Amygdala (tissue), 56 donors: ENCODE measurements at places on chromosomes 7 and 10.

GRCh38 chr10:43053825-43054224 is 23.0 kb upstream of the RET start:
- DNase-seq = no peak

GRCh38 chr7:45080265-45080957 is 8.4 kb downstream of the NACAD start:
- DNase-seq = no peak

DNA sequence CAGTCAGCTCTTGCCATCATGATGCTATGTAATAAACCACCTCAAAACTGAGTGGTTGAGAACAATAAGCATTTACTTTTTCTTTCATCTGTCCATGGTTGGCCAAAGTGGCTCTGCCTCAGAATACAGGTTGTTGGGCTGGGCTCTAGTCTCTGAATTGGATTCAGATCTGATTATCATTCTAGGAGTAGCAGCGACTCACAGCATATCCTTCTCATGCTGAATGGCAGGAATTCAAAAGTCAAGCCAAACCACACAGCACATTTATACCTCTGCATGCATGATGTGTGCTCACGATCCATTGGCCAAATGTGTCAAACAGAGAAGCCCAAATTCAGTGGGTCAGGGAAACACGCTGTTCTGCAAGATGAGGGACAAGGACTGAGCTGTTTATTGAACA is 13.6 kb upstream of the GALNT11 start:
- no peak for DNase-seq

- no peak for DNase-seq
Measured at GRCh38 chr10:127303105-127303504, 106.7 kb upstream of the INSYN2A start.

- DNase-seq = no peak
Measured at GRCh38 chr10:117071286-117072050, 66.5 kb upstream of the SHTN1 start.

GRCh38 chr10:122147663-122148062 is 123.4 kb upstream of the BTBD16 start:
- DNase-seq = no peak

GRCh38 chr10:63376560-63377304 is 89.0 kb downstream of the JMJD1C start:
- DNase-seq = no peak

DNA sequence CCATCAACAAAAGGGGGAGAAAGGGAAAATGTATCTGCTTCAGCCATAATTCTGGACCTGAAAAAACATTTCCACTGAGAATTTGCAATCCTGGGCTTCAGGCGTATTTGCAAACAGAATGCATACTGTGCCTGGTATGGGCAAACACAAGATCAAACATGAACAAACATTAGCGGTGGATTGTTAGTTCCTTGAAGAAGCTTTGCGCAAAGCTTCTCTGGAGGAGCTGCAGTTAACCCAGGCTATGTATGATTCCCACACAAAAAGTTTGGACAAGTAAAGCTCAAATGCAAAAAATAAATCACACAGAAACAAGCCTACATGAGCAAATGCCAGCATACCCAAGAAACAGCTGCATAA is 20.4 kb upstream of the HILPDA start:
- DNase-seq = no peak

DNA sequence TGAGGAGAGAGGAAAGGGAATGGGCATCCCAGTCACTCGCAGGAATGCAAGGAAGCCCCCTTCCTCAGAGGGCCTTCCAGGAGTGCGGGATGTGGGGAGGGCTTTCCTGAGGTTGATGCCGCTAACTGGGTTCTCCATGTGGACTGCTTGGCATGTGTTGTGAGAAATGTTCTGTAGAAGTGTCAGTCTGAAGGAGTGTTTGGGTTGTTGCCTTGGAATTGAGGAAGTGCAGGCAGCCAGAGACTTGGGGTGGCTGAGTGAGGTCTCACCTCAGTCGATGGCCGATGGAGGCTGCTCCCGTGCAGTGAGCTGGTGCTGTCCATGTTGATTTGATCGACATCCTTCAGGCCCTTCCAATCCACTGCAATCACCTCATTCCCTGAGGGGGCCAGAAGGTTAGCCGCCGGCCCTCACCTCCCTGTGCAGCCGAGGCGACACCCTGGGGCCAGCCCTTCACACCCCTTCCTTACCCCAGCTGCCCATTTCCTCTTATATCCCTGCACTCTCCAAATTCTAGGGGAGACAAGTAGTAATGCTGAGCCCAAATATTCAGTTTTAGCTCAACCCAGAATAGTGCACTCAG is 2.7 kb downstream of the FAM131B start:
- DNase-seq = no peak

DNA sequence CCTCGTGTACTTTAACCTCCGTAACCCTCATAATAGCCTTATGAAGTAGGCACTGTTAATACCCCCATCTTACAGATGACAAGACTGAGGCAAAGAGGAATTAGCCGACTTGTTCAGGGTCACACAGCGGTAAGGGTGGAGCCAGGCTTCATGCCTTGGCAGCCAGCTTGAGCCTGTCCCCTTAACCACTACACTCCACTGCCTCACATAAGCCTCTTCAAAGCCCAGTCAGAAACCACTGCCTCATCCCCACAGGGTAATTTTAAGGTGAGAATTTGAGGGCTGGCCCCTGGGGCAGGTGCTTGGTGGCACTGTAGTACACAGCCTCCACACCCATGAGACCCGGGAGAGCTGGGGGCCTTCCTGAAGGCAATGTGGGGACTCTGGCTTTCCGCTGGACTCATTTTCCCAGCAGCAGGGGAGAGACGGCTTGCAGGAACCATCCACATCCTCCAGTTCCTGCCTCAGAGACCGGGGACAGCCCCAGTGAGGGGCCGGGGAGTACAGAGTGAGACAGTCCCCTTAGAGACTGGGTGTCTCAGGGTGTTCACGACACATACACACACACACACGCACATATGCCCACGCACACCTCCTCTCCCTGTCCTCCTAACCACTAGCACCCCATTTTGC is 7.6 kb upstream of the C10orf105 start:
- DNase-seq = no peak

- no peak for DNase-seq
Measured at GRCh38 chr7:112176693-112177415, 29.3 kb downstream of the DOCK4 start.

- no peak for DNase-seq
Measured at GRCh38 chr10:29249018-29249417, 39.9 kb upstream of the LYZL1 start.

DNA sequence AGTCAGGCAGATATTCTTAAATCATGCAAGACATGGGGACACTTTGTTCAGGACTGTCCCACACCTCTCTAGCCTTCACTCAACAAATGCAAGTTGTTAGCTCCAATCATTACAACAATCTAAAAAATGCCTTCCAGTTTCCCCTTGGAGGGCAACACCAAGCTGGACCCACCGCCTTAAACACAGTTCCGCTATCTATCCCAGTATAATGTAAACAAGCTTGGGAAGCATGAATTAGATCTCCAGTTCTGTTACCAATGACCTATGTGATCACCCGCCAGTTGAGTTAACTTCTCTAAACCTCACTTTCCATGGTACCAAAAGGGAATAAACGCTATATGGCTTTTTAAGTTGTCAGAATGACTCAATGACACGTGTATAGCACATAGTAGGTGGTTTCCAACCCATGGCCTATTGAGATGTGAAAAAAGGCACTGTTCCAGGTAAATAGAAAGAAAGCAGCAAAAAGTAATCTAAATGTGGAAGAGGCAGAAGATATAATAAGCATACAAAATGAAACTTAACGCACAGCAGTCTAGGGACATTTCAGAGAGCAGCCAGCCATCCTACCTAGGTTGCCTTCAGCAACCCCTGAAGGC is 2.4 kb upstream of the REEP3 start:
- DNase-seq = no peak

GRCh38 chr7:66741710-66742049 is 1.1 kb downstream of the RABGEF1 start:
- DNase-seq = no peak

DNA sequence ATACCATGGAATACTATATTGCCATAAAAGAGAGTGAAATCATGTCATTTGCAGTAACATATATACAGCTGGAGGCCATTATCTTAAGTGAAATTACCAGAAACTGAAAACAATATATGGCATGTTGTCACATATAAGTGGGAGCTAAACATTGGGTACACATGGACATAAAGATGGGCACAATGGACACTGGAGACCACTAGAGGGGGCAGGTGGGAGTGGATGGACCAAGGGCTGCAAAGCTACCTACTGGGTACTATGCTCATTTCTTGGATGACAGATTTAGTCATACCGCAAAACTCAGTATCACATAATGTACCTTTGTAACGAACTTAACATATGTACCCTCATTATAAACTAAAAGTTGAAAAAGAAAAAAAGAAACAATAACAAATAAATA is 1167.6 kb downstream of the NXPH1 start:
- no peak for DNase-seq

DNA sequence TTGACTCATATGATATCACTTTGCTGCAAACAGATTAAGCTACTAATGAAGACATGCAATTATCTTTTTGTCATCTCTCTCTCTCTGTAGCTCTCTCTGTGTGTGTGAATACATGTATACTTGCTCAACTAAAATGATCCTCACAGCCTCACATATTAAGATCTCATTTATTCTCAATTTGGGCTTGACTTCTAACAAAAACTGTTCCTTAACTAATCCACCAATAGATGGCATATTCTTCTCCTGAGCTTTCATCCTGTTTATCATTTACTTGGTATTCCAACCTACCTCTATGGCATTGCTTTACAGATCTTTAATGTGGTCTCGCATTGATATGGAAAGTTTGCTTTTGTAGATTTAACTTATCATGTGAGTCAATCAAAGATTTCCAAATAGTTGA is 540.4 kb downstream of the CNTNAP2 start:
- DNase-seq = no peak

- no peak for DNase-seq
Measured at GRCh38 chr10:130895161-130895560, 416.4 kb downstream of the TCERG1L start.

GRCh38 chr7:5232874-5233273 is 42.8 kb downstream of the WIPI2 start:
- DNase-seq = no peak

DNA sequence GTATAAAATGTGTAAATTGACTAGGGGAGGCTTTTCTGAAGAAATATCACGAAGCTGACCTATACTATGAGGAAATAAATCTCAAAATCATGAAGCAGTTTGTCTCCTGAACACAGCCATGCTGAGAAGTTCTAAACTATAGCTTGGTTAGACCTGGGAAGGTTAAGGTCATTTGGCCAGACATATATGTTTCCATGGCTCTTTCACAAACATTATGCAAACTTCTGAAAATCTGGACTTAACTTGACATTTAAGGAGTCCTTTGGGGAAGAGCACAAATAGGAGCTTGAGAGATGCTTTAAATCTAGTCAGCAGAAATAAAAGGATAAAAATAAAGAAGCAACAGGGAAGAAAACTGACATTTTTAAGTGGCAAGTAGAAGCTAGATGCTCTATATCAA is 115.9 kb upstream of the MEOX2 start:
- no peak for DNase-seq

- DNase-seq = no peak
Measured at GRCh38 chr10:129811208-129811607, 152.9 kb downstream of the EBF3 start.

DNA sequence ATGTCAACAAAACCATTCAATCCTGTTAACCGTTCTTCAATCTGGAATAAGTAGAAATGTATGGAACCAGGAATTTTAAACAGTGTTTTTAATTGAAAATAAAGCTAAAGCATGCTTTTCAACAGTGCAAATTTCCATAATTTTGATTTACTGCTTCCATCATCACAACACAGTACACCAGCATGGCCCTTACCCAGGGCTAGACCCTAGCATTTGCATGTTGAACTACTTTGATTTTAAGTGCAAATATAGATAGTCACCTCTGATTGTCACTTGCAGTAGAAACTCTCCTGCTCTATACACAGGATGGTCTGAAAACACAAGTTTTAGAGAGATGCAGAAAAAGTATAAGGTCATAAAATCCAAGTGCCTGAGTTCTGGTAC is 12.1 kb downstream of the SKIDA1 start:
- no peak for DNase-seq

GRCh38 chr10:78931321-78932053 is 137.3 kb upstream of the ZMIZ1 start:
- DNase-seq = no peak

GRCh38 chr7:28536259-28536658 is 123.9 kb downstream of the CREB5 start:
- DNase-seq = no peak

DNA sequence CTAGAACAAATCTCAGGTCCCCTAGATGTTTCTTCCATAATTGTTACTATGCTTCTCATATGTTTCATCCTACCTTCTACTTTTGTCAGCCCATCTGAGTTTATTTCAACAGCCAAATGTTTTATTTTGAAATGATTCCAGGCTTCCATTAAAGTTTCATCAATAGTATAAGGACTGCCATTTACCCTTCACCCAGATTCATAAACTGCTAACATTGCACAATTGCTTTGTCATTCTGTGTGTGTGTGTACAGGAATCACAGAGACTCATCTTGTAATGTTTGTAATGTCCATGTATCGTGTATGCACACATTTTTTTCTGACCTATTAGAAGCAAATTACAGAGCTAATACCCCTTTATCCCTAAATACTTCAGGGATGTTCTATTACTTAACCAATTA is 25.5 kb downstream of the MMRN2 start:
- no peak for DNase-seq

GRCh38 chr10:121069061-121069850 is 218.1 kb downstream of the WDR11 start:
- DNase-seq = no peak

GRCh38 chr10:11707624-11708350 is 34.4 kb upstream of the ECHDC3 start:
- DNase-seq = no peak

GRCh38 chr7:54757711-54758110 is 1.3 kb downstream of the SEC61G start:
- DNase-seq = no peak

DNA sequence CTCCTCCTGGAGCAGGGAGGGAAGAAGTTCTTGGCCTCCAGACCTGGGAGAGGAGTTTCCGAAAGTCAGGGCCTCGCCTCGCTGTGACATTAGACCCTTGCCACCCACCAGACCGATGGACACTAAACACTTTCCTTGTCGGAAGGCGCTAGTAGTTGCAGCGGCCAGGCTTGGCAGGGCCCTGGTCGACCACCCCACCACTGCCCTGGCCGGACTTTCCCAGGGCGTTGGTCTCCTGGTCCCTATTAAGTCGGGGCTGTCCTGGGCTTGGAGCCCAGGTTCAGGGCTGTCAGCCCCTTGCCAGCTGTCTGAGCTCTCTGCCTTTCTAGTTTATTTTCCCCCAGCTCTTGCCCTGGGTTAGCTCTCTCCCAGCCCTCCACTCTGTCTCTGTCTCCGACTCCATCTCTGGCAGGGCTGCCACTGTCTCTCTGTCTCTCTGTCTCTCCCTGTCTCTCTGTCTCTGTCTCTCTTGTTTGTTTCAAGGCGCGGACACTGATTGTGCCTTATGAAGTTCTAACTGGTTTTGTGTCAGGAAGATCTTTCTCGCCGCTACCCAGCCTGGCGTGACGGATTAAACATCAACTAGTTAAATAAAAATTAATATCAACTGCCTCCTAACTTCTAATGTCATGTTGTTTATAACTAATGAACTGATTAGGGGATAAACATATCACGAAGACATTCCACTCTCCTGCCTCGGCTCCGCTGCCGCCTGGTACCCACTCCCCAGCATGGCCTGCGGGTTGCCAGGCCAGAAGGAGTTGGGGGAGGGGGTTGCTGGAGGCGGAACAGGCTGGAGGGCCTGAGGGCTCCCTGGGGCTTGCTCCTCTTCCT is 13.8 kb upstream of the PAX2 start:
- no peak for DNase-seq
